ENCODE measurements at places on chromosomes 5 and 9.
A peak's percentile ranks its signal among the peaks of the same experiment; 100 is the strongest.

- DNase-seq = peak; percentile 54
Measured at GRCh38 chr5:1380011-1380817, 35.3 kb upstream of the CLPTM1L start.

DNA sequence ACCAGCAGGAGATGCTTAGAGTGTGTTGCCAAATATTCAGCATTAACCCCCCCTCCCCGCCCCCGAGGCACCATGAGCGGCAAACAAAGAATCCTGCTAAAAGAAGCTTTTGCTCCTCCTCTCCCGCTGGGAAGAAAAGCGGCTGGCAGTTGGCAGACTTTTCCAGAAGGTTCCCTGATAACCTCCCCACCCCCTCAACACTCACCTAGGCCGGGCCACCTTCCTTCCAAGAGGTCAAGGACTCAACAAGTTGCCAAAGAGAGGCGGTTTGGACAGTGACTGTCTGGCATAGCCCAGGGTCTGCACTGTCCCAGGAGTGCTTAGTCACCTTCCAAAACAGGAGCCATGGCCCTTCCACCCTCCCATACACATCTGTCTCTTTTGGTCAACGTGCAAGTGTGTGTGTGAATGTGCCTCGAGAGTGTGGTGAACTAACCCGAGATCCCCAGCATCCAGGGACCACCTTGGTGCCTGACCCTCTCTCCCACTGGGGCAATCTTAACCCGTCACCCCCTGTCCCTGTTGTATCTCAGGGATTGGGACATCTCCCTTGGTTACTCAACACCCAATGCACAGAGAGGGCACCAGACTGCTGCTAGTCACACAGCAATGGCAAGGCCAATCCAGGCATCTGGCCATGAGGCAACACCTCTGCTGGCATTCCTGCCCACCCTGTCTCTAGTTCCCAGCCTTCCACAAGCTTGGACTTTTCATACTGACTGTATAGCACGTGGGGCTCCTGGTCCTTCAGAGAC, 18.9 kb downstream of the CAMK2A start:
- DNase-seq = no peak

DNA sequence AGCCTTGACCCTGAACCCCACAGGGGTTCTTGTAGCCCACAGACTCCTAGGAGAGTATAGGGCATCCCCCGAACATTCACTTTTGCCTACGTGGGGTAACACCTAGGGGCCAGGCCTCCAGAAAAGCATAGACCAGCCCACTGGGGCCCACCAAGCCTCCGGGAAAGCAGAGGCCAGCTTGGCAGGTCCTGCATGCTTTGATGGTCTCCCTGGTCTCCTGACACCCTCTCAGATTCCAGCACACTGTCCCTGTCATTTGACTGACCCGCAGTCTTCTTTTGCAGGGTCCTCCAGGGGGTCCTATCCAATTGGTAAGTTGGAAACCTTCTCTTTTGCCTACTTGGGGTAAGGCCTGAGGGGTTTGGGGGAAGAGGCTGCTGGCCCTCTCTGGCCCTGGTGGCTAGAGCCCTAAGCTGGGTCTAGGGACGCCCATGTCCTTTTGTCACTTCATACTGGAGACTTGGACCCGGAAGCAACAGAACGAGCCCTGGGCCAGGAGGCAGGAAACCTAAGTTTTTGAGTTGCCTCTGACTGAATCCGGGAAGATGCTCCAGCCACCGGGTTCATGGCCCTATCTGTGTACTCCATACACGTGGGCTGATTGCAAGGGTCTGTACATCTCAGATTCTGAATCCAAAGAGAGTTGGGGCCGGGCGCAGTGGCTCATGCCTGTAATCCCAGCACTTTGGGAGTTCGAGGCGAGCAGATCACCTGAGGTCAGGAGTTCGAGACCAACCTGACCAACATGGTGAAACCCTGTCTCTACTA, 20.9 kb upstream of the ORM1 start:
- no peak for DNase-seq

- DNase-seq = no peak
Measured at GRCh38 chr9:120365386-120365785, 214.6 kb downstream of the CDK5RAP2 start.

GRCh38 chr5:150082889-150083288, 3.5 kb downstream of the CSF1R start:
- no peak for DNase-seq

DNA sequence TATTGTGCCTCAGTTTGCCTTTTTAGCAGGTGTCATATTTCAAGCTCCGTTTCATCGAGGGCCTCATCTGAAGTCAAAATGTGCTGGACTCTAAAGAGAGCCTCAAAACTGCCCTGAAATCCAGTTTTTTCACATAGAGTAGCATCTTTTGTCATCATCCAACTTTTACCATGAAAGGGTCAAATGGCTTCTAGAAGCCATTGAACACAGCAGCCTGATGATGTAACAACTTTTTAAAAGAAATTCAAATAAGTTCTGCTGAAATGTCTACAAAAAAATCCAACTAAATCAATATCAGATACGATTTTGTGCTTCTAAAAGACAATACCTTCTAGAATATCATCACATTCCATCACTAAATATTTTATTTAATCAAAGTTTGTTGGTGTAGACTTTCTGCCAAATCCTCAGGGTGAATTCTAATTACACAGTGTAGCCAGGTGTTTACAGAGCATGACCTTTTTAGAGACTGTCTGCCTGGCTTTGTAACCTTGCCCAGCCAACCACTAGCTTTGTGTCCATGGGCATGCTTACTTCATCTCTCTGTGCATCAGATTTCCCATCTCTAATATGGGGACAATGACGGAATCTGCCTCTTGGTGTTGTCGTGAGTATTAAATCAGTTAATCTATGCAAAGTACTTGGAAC, 505.0 kb downstream of the EBF1 start:
- DNase-seq = no peak

GRCh38 chr5:68911840-68912690, 181.7 kb upstream of the SLC30A5 start:
- DNase-seq = peak; percentile 72

- no peak for DNase-seq
Measured at GRCh38 chr9:87816036-87816435, 66.6 kb upstream of the SPATA31E1 start.

- DNase-seq = no peak
Measured at GRCh38 chr9:89436963-89437625, 60.8 kb downstream of the SEMA4D start.

GRCh38 chr5:102611312-102611711, 112.5 kb upstream of the SLCO6A1 start:
- no peak for DNase-seq

- DNase-seq = peak; percentile 81
Measured at GRCh38 chr5:74316064-74316603, 324.4 kb downstream of the ENC1 start.

- no peak for DNase-seq
Measured at GRCh38 chr5:119353213-119353612, 2.6 kb upstream of the TNFAIP8 start.

DNA sequence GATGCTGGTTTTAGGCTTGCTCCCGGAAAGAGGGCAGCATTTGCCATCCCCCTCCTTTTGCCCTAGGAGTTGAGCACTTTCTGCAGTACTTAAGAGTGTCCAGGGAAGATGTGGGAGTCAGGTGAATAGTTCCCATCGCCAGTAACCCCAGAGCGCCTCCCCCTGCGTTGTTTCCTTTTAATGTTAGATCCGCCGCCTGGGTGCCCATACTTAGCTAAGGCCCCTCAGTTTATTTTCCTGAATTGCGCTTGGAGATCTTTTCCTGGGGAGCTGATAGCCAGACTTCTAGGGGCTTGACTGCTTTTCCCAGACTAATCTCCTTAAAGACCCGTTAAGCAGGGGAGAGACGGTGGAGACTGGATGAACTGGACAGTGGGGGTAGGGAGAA, 377 bp upstream of the PCDHAC2 start:
- peak; percentile 16 for DNase-seq

- no peak for DNase-seq
Measured at GRCh38 chr5:38879078-38879460, 33.3 kb downstream of the OSMR start.

- no peak for DNase-seq
Measured at GRCh38 chr5:168192120-168192519, 99.3 kb upstream of the WWC1 start.

GRCh38 chr9:76087976-76088375, 197.5 kb downstream of the PCSK5 start:
- no peak for DNase-seq

DNA sequence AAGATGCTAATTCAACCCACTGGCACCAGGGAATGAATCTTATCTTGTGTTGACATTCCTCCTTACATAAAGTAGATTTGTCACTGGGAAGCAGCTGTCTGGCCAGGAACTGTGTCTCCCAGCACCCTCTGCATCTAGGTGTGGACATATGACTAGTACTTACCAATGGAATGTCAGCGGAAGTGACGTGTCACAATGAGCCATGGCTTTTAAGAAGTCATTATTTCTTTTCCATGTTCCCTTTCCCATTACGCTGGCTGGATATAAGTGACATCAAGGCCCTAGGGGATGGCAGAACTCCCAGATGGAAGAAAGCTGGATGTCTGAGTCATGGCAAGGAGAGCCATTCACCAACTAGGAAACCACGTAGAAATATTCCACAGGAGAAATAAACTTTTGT, 84.7 kb upstream of the MAST4 start:
- no peak for DNase-seq

DNA sequence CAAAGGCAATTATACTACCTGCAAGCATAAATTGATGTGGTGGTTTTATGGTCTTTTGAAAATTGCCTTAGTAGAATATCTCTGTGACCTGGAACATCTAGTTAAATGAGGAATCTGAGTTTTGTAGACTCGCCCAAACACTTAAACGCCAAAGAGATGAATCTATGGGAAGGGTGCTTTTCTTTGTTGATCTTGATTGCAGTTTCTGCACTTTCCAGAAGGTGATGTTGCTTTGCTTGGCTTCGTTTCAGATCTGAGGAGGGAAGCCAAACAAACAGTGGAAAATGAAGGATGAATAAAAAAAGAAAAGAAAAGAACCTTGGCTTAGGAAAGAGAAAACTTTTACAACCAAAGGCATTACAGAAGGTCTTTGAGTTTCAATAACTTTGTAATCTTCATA, 1021.2 kb downstream of the NR2F1-AS1 start:
- peak; percentile 6 for DNase-seq

DNA sequence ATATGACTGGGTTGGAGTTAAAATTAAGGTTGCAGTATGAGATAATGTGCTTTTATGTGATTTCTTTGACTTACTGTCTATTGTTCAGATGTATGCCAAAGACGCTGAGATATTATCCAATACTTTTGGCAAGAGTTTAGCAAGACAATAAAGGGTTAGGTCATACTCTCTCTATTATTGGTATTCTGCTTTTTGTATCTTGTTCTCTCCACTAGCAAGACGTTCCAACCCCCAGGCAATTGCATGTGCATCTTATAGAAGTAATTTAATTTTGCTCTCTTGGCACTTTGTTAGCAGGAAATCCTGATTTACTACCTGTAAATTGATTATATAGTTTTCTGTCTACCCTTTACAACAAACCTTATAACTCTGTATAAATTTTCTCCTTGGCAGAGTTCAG, 1093.6 kb downstream of the CDH9 start:
- no peak for DNase-seq

DNA sequence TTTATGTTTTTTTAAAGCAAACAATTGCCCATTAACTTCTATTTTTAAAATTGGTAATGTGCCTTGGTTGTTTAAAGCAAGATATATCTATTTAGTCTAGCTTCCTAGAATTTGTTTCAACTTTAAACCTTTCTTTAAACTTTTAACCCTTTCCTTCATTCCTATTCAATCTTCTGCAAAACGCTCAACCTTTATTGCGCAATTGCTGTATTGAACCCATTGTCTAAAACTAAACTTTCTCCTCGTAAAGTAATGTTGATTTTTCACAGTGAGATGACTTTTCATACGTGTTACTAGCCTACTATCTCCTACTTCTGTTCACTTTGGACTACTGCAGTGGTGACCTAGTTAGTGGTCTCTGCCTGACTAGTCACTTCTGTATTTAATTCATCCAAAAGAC, 63.3 kb downstream of the SMC5 start:
- DNase-seq = no peak

GRCh38 chr9:33167972-33168461, 881 bp upstream of the B4GALT1 start:
- DNase-seq = no peak

- DNase-seq = no peak
Measured at GRCh38 chr9:68506551-68506950, 34.1 kb downstream of the TMEM252 start.

DNA sequence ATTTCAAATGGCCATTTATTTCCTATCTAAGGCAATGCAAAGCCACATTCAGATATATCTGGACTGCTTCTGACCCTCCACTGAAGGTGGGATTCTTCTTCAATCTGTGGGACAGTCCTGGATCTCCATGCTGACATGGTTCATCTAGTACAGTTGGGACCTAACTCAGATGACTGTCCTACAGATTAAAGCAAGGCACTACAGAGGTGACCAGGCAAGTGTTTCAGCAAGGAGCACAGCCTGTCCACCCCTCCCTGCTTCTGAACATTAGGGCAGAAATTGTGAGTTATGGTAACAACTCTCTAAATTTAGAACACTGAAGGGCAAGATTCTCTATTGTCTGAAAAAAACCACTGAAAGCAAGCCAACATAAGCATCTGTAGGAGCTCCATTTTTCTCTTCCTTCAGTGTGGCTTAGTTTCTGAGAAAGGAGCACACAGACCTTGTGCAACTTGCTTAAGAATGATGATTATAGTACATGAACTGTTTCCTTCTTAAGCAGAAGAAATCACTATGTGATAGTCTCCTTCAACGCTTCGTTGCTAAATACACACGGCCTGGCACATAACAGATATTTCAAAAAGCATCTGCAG, 62.9 kb upstream of the BARX1 start:
- DNase-seq = no peak

DNA sequence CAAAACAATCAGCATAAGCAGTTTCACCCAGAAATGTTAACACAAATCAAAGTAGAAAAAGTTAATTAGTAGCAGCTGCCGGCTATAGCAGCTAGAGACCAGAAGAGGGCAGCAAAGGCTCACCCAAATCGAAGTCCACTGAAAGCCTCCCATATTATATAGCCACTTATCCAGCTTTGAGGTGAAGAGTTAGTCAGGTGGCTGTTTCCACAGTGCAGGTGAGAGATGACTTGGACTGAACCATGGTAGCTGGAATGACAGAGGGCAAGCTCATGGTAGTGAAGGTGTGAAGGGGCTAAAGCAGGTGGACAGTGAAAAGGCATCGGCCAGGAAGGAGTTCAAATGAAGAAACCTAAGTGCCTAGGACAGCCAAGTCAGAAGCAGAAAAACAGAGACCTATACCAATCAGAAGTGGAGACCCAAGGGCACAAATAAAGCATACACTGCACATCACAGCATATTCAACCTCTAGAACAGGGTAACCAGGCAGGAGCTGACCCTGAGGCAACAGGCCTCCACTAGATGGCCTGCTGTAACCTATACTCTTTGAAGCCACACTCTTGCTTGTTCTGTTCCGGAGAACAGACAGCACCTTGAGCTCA, 7.2 kb upstream of the RNF38 start:
- DNase-seq = peak; percentile 62

- DNase-seq = no peak
Measured at GRCh38 chr9:83036043-83036442, 26.9 kb downstream of the RASEF start.

GRCh38 chr9:2726650-2727340, 9.5 kb downstream of the KCNV2 start:
- peak; percentile 6 for DNase-seq
